Stimulated activated naive B cell treated with anti-CD40 and anti-IgM and Interleukin-4, amounts not matched to agents 10 μg/mL and 1 μg/mL and 100 μg/mL, for 72 hours (primary cell): ENCODE measurements at places on chromosomes 3 and 15.

DNA sequence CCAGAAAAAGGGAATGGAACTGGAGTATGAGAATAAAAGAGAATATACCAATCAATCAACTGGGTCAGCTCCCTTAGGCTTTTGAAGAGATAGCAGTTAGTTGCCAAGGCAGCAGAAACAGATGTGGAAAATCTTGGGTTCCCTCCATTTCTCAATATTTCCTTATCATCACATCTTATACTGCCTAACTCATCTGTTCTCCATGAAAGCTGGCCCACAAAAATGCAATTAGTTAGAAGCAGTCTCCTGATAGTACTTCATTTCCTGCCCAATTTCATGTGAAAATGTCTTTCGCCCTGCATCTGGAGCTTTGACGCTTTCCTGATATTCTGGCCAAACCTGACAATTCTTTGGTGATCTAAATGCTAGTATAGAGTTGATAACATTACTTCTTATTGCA lies 30.1 kb upstream of the SPTSSB start:
- peaks cover 15% of the 10 kb centered on the region for H3K27me3 ChIP-seq
- no peak for DNase-seq
- H3K4me1 ChIP-seq, result no peaks in the 10 kb centered on the region
- no peaks in the 10 kb centered on the region for H3K36me3 ChIP-seq
- no peak overlapping the region for H3K27ac ChIP-seq

- peaks cover 2% of the 10 kb centered on the region for H3K4me1 ChIP-seq
- H3K4me3 ChIP-seq, result no peak overlapping the region
- peaks cover 33% of the 10 kb centered on the region for H3K36me3 ChIP-seq
- no peak overlapping the region for H3K27ac ChIP-seq
Measured at GRCh38 chr3:129383292-129383860, 45.1 kb downstream of the EFCAB12 start.

DNA sequence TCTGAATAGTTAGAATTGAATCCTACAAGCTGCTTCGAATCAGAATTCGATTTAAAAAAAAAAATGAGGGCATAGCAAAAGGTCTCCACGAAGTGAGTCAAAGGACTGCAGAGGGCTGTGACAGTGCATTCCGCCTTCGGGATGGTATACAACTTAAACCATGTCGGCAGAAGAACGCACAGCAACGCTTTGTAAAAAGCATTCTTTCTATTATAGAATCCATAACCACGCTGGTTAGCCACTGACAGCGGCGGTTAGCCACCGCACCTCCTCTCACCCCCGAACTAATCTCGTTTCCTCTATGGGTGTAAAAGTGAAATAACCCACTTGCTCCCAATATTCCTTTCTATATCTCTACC lies 664 bp upstream of the PIK3CA start:
- no peak overlapping the region for H3K27ac ChIP-seq
- H3K27me3 ChIP-seq, result no peaks in the 10 kb centered on the region
- DNase-seq, result no peak
- H3K4me3 ChIP-seq, result no peak overlapping the region
- peaks cover 28% of the 10 kb centered on the region for H3K4me1 ChIP-seq
- H3K36me3 ChIP-seq, result no peaks in the 10 kb centered on the region

- no peak overlapping the region for H3K27ac ChIP-seq
- H3K27me3 ChIP-seq, result peaks cover 4% of the 10 kb centered on the region
- no peak overlapping the region for H3K4me3 ChIP-seq
- H3K36me3 ChIP-seq, result no peaks in the 10 kb centered on the region
Measured at GRCh38 chr15:29860872-29861271, 38.6 kb upstream of the TJP1 start.

DNA sequence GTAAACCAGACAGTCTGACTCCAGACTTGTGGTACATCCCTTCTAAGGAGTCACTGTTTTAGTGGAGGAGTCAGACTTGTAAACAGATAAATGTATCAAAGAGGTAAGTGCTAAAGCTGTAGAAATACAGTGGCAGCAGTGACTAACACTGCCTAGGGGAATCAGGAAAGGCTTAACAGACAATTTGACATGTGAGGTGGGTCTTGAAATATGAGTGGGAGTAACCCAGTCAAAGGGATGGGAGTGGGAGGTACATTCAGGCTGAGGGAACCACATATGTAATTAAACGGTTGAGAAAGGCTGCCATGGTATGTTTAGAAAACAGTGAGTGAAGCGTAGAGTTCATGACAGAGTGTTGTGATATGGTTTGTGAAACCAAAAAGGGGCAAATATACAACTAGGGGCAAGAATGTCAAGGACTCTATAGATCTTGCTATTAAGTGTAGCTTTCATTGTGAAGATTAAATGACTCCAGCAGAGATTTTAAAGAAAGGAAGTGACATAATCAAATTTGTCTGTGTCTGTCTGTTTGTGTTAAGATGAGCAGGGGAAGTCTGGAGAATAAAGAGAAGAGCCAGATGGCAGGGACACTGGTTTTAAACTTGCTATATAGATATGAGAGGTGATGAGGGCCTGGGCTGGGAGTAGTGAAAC lies 11.2 kb upstream of the ALCAM start:
- peaks cover 3% of the 10 kb centered on the region for H3K36me3 ChIP-seq
- peaks cover 60% of the 10 kb centered on the region for H3K4me1 ChIP-seq
- no peak overlapping the region for H3K27ac ChIP-seq
- H3K27me3 ChIP-seq, result peaks cover 20% of the 10 kb centered on the region

DNA sequence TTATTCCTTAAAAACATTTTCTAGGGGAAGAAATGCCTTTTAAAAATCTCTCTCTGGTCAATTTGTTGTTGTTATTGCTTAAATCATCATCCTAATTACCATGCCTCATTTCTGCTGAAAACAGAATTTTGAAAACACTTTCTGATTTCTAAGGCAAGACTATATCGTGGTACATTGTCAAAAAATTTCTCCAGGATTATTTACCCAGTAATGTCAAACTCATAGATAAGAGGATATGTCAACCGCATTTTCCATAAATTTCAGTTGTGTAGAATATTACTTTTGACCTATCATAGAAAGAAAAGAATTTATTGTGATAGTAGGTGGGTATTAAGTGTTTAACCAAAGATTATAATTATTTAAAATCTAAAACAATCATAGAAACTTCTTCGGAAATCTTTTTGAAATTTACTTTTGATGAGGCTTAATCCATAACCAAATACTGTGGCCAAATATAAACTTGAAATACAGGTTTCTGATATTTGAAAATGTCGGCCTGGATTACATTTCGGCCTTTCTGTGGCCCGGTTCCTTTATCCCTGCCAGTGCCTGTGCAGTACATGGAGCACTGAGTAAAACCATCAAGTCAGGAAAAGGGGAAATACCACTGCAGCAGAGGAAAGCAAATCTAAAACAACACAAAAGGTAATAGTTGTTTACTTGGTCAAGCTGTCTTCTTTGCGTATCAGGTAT lies 173.4 kb downstream of the MYRIP start:
- H3K27ac ChIP-seq, result no peak overlapping the region
- no peaks in the 10 kb centered on the region for H3K36me3 ChIP-seq
- DNase-seq, result no peak

DNA sequence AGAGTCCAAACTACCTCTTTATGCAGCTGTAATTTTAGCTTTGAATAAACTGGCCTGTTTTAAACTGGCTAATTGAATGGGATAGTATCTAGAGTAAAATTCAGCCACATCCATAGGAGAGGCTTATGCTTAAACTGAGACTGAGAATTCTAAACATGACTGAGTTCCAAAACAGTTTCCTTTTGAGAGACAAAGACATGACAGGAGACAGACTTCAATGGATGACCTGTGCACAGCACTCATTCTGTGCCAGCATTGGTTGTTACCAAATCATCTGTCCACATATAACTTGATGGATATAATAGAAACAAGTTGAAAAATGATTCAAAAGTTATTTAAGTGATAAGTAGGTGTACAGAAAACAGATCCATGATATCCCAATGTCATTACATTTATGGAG lies 20.9 kb downstream of the IL12A start:
- DNase-seq, result no peak
- H3K4me3 ChIP-seq, result no peak overlapping the region
- no peaks in the 10 kb centered on the region for H3K27me3 ChIP-seq

DNA sequence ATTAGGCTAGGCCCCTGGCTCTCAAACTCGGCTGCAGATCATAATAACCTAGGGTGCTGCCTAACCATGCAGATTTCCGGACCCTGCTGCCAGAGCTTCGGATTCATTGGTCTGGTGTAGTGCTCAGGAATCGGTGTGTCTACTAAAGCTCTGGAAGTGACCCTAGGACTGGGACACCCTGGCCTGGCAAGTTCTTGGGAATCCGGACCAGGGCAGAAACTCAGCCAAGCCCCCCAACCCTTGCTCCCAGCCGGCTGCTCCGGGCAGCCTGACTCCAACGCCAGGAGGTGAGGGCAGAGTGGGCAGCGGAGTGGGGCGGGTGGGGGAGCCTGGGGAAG lies 23.0 kb downstream of the IGDCC3 start:
- no peak overlapping the region for H3K4me3 ChIP-seq
- H3K36me3 ChIP-seq, result no peaks in the 10 kb centered on the region
- H3K27ac ChIP-seq, result no peak overlapping the region
- H3K4me1 ChIP-seq, result peaks cover 3% of the 10 kb centered on the region
- no peak for DNase-seq
- peaks cover 64% of the 10 kb centered on the region for H3K27me3 ChIP-seq

DNA sequence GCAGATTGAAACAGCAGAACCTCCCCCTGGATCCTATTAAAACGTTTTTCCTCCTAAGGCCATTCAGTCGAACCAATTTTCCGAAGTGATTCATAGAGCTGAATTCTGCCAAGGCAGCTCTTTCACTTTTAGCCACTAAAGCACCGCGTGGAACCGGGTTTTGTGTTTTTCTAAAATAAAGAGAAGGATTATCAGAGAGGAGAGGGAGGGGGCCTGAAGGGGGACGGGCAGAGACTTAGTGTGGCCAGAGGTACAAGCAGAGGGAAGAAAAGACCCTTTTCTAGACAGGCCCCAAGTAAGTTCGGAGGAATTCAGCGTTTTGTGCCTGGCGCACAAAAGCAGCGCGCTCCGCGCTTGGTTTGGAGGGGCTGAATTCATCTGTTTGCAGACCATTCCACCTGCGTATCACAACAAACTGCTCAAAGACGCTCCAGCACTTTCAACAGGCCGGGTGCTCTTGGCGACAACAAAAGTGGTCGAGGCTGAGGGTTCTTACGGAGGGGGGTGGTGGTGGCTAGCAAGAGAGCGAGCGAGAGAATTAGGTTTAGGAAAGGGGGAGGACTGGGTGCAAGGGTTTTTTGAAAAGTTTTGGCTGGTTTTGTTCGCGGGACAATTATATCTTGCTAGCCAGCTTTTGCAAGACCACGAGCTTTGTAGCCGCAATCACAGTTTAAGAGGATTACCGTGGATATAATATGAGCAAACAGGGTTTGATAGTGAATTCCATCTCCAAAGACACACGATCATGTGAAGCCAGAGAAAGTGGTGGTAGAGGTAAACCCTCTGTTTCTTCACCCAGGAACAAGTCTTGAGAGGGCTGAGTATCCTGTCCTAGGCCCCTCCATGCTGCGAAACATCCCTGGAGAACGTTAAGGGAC lies 1.2 kb upstream of the FEZF2 start:
- H3K4me3 ChIP-seq, result peak overlapping the region; percentile 1
- H3K36me3 ChIP-seq, result peaks cover 4% of the 10 kb centered on the region
- peaks cover 83% of the 10 kb centered on the region for H3K27me3 ChIP-seq
- no peak for DNase-seq
- H3K4me1 ChIP-seq, result peaks cover 4% of the 10 kb centered on the region
- H3K27ac ChIP-seq, result peak overlapping the region; percentile 65

DNA sequence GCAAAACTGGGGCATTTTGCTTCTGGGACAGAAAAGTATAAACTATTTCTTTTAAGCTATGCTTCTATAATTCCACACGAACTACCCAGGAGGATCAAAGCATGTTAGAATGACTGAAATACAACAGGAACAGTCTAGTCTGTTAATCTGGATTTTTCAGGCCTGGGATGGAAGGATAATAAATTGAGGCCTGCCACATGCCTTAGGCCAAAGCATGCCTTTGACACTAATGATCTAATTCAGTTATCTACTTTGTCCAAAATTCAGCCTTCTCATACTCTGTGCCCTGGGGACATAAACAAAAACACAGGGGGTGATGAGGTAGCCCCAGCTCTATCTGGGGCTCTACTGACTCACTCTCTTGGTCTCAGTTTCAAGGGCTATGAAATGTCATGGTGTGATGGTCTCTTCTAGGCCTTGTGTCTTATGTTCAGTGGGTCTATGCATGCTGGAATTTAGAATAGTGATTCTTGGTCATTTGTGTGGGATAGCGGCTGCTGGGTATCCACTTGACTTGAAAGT lies 32.5 kb downstream of the GAP43 start:
- H3K27ac ChIP-seq, result no peak overlapping the region
- H3K4me1 ChIP-seq, result peaks cover 25% of the 10 kb centered on the region
- DNase-seq, result no peak
- H3K36me3 ChIP-seq, result no peaks in the 10 kb centered on the region

GRCh38 chr3:77146004-77146403 lies 106.1 kb downstream of the ROBO2 start:
- no peaks in the 10 kb centered on the region for H3K27me3 ChIP-seq
- H3K27ac ChIP-seq, result no peak overlapping the region
- H3K4me1 ChIP-seq, result no peaks in the 10 kb centered on the region
- no peaks in the 10 kb centered on the region for H3K36me3 ChIP-seq
- DNase-seq, result no peak

DNA sequence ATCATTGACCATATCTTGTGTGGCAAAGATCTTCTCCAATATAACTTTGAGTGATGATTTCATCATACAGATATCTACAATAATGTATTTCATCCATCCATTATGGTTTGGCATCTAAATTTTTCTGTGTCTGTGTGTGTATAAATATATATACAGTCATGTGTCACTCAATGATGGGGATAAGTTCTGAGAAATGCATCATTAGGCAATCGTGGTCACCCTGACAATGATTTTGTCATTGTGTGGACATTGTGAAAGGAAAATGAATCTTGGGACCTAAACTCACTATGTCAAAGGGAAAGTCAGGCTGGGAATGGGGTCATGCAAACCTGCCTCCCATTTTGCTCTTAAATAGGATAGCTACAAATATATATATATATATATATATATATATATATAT lies 12.4 kb downstream of the CFAP161 start:
- H3K4me3 ChIP-seq, result no peak overlapping the region
- H3K27me3 ChIP-seq, result peaks cover 27% of the 10 kb centered on the region
- H3K27ac ChIP-seq, result no peak overlapping the region
- no peak for DNase-seq

DNA sequence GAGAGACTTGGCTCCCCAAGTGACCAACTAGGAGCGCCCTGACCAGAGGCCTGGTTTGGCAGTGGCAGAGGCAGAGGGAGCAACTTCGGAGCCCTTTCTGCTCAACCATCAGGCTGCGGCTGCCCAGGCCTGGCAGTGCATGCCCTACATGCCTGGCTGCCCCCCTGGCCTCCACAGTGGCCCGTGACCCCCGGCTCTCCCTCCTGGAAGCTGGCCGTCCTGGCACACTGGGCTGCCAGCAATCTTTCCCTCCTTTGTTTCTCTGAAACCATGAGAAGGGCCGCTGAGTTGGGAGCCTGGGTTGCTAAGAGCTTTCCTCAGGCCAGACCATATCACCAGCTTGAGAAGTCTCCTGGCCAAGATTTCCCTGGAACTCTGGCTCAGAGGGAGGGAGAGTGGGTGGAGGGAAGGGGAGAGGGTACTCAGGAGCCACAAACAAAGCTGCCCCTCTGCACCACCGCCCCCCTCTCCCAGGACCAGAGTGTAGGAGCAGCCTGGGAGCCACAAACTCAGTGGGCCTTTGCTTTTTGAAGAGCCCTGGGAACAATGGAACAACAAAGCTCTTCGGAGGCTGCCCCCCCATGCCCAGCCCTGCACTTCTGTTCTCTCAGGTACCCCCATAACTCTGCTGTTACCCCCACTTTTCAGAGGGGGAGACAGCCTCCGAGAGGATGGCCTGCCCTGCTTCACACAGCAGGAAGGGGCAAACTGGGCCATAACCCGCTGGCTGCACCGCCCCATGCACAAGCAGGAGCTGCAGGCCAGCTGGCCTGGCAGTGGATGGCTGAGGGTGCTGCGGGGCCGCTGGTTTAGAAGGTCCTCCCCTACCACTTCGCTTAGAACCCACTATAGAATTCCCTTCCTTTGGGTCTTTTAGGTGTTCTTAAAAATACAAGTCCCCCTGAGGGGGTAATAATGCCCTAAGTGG lies 11.3 kb downstream of the CORO2B start:
- H3K4me1 ChIP-seq, result peaks cover 71% of the 10 kb centered on the region
- no peak overlapping the region for H3K4me3 ChIP-seq
